Left lobe of liver (tissue), 2 donors: ENCODE measurements at places on chromosomes 4 and X.

GRCh38 chrX:109847257-109848187, 114.5 kb upstream of the ACSL4 start:
- DNase-seq: no peak

DNA sequence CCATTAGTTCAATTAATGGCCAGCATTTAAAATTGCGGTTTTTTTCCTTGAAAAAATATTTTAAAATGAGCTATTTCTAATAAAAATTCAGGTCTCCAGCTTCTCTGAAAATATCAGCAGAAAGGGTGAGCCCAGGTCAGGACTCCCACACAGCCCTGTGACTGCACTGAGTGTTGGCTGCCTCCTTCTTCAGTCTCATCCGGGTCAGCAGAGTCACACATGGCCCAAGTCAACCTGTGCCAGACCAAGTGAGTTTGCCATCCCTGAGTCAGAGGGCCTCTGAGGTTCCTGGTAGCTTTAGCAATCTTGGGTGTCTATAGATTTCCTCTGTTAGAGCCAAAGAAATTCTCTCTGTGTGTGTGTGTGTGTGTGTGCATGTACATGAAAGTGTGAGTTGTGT, 22.1 kb upstream of the MSX1 start:
- DNase-seq: no peak

DNA sequence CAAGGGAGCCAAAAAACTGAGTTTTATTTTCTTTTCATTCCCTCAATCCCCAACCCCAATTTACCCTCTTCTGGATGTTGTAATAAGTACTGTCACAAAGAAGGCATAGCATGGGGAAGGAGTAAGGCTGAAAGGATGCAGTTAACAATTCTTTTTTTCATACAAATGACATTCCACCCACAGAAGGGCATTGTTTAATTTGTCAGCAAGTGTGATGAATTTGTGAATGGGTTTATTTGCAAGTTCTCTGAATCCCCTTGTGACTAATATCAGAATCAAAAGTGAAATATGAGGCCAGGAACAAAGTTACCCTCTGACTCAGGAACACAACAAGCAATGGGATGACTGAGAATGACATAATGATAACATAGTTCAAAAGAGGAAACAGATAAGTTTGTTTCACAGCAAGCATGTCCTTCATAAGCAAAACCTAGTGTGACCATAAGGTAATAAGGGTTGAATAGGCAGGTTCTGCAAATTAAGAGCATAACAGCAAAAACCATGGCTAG, 2.1 kb downstream of the GEMIN8 start:
- no peak for DNase-seq

GRCh38 chr4:158682066-158682465, 10.0 kb downstream of the ETFDH start:
- DNase-seq: no peak

GRCh38 chr4:176753049-176753448, 39.7 kb downstream of the VEGFC start:
- no peak for DNase-seq

GRCh38 chr4:24642981-24643547, 58.7 kb upstream of the DHX15 start:
- no peak for DNase-seq

DNA sequence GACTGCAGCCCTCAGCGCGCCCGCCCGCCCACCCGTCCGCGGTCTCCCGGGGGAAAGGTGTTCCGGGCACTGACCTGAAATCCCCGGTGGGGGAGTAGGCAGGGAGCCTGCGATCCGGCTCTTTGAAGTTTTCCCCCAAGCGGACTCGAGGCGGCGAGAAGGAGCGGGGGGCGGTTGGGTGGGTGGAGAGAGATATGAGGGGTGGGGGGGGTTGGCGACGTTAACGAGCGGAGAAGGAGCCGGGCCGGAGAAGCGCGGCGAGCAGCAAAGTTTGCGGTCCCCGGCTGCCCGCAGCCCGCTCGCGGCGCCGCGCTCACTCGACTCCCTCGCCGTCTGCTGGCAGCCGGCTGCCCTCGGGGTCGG, 636 bp downstream of the BCOR start:
- no peak for DNase-seq

- DNase-seq: no peak
These were observed 683.5 kb upstream of the GRIA3 start for GRCh38 chrX:122500556-122500955.

DNA sequence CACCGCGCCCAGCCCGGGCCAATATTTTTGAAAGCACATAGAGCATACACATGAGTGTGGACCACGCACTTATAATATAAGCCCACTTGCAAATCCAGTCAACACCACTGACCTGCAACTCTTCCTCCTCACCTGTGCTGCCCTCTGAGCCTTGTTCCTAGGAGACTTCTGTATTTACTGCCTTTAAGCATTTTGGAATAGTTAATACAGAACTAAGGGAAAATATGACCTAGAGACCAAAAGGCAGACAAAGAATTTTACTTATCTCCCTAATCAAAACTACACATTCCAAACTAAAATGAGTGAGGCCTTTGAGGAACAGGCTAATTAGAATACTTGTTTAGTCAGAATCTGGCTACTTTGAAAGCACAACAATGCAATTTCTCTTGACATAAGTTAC, 89.1 kb downstream of the RELL1 start:
- no peak for DNase-seq

- DNase-seq: no peak
These were observed 23.5 kb upstream of the PAPSS1 start for GRCh38 chr4:107743532-107743931.

DNA sequence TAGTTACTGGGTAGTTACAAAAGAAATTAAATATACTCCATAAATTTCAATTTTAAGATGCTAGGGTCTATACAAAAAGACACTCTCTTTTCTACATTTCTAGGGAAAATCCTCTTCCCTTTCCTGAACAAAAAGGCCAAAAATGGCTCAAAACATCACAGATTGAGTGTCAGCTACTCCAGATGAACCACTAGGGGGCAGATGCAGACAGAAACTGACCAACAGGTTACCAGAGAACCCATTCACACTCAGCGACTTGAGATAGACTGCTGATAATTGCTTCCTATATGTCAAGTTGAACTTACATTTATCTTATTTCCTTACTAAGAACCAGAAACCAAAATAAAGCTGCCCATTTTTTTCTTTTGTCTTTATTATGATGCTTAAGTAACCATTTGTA, 83.4 kb upstream of the MID1IP1 start:
- DNase-seq: no peak

- no peak for DNase-seq
These were observed 120.0 kb downstream of the LUZP4 start for GRCh38 chrX:115409551-115409950.

DNA sequence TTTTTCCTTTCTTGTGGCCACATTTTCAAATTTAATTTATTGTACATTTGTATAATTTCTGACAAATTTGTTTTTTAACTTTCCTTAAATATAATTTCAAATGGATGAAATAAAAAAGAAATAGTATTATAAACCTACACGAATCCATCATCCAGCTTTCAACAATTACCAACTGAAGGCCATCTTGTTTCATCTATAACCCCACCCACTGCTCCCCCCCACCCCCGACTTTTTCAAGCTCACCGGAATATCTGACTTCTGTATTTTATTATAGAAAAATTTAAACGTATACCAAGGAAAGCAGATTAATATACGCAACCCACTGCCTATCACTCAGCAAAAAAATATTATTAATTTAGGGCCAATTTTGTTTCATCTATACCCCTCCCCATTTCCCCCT, 1.1 kb downstream of the MORF4L2 start:
- no peak for DNase-seq

- no peak for DNase-seq
These were observed 36.4 kb downstream of the TMEM131L start for GRCh38 chr4:153502584-153502983.

- DNase-seq: no peak
These were observed 8.5 kb downstream of the UNC5C start for GRCh38 chr4:95540227-95540626.

- no peak for DNase-seq
These were observed 18.5 kb downstream of the AMELX start for GRCh38 chrX:11311706-11312105.

GRCh38 chr4:84502955-84503373, 3.9 kb upstream of the NKX6-1 start:
- no peak for DNase-seq

DNA sequence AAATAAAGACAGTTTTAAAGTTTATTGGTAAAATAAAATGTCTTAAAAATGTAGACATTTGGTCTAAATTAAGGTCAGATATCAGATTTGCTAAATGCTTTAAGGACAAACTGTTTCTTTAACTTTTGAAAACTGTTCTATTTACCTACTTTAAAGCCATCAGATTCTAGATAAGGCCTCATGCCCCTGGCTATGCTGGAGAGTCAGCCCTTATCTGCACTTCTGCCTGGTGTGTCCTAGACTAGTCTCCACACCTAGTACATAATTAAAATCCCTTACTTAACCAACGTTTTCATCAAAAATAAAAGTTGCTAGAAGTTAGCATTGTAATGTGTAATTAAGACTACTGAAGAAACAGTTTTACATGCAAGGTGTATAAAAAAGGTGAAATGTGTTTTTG, 25.6 kb downstream of the HSD17B11 start:
- DNase-seq: no peak

- DNase-seq: no peak
These were observed 59.6 kb upstream of the HPGD start for GRCh38 chr4:174581901-174582300.

DNA sequence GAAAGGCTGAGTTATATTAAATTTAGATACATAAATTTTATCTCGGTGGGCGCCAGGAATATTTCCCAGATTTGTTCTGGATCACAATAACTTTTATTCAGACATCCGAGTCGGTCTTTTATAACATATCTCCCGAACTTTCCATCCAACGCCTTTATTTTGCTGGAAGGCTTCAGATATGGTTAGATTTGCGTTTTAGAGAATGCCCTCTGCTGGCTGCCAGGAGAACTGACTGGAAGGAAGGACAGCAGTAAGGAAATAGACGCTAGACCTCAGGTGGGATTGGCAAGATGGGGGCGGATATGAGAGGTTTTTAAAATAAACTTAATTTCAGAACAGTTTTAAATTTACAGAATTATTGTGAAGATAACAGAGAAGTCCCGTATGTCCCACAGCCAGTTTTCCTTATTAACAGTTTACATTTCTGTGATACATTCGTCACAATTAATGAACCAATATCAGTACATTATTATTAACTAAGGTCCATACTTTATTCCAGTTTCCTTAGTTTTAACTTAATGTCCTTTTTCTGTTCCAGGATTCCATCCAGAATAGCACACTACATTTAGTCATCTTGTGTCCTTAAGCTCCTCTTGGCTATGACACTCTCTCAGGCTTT, 4.6 kb upstream of the KANTR start:
- peak; percentile 48 for DNase-seq

GRCh38 chr4:124682384-124682783, 30.1 kb downstream of the ANKRD50 start:
- no peak for DNase-seq

DNA sequence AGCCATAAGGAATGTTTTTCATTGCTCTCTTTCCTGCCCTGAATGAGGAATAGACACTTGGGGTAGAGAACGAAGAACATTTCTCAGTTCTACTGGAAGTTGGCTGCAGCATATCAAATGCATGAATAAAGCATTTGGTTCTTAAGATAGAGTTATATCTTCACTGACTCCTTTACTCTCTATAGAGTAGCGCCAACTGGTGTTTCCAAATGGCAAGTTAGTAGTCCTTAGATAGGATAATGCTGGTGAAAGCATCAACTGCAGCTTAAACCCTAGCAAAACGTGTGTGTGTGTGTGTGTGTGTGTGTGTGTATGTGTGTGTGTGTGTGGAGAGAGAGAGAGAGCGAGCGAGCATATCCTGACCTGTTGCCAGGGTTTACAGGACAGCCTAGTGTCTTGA, 62.2 kb upstream of the FRMPD4 start:
- no peak for DNase-seq

DNA sequence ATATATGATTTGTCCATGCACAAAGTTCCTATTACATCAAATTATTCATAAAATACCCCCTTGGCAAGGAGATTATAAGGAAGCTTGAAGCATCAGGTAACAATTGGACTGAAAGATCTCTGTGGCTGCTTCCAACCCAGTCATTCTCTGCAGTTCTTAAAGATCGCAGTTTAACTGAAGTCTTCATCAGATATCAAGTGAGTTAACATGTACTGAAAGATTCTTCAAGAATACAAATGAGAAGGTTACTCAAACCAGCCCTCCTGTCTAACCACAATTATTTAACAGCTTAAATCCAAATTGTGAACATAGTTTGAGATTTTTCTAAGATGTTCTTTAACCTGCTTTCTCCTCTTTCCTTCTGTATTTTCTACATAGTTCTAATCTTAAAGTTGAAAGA, 56.1 kb downstream of the SLC10A7 start:
- DNase-seq: no peak

DNA sequence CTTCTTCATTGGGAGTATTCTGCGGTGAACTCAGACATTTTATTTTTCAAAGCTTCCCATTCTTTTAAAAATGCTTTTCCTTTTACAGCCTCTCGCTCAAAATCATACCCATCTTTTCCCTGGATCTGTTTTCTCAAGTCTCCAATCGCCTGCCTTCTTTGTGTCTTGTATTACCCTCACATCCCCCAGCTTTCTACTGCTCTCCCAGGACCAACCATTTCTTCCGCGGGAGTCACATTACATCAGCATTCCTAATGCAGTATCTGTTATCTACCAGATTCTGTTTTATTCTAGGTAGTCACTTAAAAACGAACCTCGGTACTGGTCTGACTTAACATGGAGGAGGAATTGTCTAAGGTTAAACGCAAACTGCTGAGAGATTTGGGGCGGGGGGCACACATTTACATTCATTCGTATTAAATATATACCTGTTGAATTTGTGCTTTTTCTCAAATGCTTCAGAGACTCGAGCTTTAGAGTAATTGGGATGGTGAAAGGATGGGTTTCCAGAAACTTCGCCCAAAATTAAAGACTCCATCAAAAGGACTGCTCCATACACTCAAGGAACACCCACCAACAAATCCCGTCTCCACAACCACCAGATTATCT, 493 bp upstream of the UCHL1 start:
- no peak for DNase-seq

DNA sequence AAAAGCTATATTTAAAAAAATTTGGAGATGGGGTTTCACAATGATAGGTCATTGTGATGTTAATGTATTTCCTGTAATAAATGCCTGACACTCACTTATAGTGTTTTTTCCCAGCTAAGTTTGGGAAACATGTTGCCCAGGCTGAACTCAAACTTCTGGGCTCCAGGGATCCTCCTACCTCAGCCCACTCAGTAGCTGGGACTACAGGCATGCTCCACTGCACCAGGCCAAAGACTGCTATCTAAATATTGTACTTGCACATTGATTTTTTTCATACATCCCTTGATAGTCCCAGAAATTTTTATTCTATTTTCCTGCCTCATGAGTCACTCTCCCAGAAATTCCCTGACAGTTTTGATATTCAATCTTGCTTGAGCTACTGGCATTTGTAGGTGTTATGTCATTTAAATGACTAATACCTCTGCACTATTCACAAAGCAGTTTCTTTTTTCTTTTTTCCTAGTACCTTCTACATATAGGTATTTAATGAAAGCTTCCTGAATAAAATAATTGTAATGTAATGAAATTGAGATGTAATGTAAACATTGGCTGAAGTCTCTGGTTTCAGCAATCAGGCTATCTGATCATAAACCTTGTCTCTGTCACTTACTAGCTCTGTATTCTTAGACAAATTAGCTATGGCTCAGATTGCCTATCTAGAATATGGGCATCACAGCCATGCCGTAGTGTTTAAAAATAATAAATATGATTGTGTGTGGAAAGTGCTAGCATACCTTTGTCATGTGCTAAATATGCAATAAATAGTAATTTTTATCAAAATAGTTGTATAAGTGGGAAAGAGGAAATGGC, 1973.0 kb upstream of the AGA start:
- no peak for DNase-seq

- DNase-seq: no peak
These were observed 126.2 kb upstream of the ZDHHC15 start for GRCh38 chrX:75648803-75649588.

GRCh38 chrX:50905334-50905733, 5.2 kb upstream of the BMP15 start:
- peak; percentile 45 for DNase-seq
